ENCODE measurements at places on chromosomes 11 and 22.

DNA sequence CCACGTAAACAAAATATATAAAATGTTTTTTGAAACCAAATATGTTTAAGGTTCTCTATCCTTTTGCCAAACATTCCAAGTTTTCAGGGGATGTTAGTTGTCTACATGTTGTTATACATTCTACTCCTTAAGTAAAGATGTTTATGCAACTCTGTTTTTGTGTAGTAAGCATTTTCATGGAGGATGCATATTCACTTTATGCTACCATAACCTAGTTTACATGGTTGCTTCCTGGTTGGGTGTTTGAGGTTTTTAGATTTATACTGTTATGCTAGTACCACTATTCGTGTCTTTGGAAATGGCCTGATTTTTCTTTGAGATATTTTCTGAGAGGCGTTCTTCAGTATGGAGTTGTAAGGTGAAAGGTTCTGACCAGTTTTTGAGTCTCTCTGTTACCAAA is 131.1 kb upstream of the SORL1-AS1 start:
- DNase-seq = no peak

- no peak for DNase-seq
Measured at GRCh38 chr22:42353883-42354727, 78.1 kb downstream of the NFAM1 start.

DNA sequence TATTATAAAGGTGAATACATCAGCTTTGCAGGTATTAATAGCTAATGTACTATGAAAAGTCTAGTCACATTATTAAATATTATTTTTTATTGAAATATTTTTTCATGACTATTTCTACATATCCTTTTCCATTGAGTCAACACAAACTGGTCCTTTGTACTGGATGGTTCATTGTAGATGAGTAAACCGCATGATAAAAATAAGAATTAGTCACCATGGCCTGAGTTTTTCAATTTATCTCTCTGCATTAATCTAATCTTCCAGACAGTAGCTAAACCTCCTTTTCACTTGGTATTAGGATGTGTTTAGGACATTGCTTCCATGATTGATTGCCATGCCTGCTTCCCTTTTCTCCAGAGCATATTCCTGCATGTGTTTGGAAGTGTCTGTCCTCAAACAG is 439.4 kb upstream of the ARHGAP42 start:
- DNase-seq = no peak

- DNase-seq = no peak
Measured at GRCh38 chr11:69890476-69890875, 71.3 kb upstream of the FGF3 start.

DNA sequence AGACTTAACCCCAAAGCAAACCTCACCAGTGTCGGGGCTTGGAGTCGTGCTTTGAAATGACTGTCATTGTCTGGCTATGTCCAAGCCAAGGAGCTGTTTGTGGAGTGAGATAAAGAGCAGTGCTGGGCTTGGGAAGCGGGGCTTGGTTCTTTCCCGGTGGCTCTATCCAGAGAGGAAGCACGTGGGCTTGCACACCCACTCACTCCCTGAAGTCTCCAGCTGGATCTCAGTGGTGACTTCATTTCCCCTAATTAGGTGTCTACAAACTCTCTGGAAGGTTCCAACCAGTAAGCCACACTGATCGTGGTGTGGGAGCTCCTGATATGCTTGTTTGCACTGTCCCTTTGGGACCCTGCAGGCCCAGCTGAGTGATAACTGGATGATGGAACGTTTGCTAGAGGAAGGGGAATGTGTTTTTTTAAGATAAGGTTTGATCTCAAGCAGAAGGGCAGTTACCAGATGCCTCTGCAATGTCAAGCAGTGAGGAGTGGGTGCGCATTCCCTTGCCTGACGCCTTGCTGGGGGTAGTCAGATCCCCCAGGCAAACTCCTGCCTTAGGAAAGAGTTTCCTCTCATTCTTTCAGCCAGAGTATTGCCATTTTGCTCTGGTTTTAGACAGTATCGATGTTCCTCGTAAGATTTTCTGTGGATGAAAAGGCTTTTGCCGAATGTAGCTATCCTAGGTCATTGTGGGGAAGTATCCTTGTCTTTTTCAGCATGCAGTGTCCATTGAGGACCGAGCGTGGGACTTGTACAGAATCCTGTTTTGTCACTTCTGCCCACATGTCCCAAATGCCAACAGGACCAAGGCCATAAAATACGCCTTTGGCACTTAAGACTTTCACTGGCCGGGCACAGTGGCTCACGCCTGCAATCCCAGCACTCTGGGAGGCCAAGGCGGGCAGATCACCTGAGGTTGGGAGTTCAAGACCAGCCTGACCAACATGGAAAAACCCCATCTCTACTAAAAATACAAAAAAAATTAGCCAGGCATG is 90.9 kb downstream of the MICAL2 start:
- no peak for DNase-seq

GRCh38 chr22:44304354-44304753 is 8.4 kb downstream of the SHISAL1 start:
- no peak for DNase-seq

GRCh38 chr11:105297463-105297862 is 157.9 kb upstream of the CARD18 start:
- DNase-seq = no peak

- no peak for DNase-seq
Measured at GRCh38 chr11:21428796-21429195, 759.4 kb downstream of the NELL1 start.

DNA sequence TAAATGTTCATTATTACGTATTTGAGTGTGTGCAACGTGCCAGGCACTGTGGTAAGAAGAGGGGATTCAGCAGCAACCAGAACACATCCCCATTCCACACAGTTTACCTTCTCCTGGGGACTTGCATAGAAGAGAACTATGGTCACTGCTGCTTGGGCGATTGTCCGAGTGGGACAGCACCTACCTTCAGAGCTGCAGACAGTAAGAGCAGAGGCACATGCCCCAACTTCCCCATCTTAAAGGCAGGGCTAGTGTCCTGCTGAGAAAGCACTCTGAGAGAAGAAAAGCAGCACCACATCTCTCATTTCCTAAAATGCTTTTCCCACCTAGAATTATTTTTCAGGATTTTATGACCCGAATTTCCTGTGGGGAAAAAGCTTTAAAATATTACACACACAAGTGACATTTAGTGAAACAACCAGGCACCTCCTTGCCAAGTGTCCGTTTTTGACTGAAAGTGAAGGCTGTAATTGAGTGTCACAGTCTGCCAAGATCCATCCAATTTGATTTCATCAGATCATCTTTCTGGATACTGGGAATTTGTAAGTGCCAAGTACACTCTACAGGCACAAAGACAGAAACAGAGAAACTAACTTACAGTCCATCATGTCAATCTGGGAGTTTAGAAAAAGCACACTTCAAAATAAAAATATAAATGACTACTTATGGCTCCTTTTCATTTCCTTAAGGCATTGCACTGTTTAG is 24.6 kb downstream of the TRAF6 start:
- DNase-seq = no peak

- no peak for DNase-seq
Measured at GRCh38 chr11:69880826-69881445, 61.7 kb upstream of the FGF3 start.

GRCh38 chr11:120467627-120468026 is 43.9 kb upstream of the GRIK4 start:
- no peak for DNase-seq

- DNase-seq = no peak
Measured at GRCh38 chr11:124643605-124644425, 21.2 kb downstream of the TBRG1 start.

- no peak for DNase-seq
Measured at GRCh38 chr11:120523196-120523595, 11.6 kb downstream of the GRIK4 start.

- no peak for DNase-seq
Measured at GRCh38 chr11:25734591-25735211, 597.2 kb upstream of the ANO3 start.

DNA sequence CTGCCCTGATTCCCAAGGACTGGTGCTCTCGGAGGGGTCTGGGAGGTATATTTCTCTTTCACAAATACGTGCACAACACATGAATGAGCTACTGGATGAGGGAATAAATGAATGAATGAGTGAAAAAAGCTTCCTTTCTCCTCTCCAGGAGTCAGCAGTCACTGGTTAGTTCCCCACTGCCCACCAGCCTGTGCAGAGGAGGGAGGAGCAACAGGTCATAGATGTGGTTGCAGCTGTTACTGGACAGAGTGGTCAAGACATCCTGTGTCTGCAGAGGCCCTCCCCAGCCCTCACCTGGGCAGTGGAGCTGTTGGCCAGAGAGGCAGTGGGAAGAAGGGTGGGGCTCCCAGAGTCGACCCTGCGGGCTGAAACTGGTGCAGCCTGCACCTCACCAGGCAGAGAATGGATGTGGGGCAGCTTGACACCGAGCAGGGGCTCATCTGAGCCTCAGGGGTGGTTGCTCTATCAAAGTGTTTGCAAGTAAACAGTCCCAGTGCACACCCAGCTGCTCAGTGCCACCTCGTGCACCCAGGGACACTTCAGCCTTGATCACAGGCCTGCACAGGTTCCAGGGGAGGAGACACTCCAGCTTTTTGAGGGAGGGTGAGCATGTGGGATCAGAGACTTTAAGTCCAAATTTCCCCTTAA is 1.4 kb upstream of the VPREB1 start:
- DNase-seq = no peak

GRCh38 chr22:27835446-27835845 is 33.9 kb upstream of the MN1 start:
- no peak for DNase-seq

- DNase-seq = no peak
Measured at GRCh38 chr11:134460881-134461280, 48.8 kb upstream of the B3GAT1 start.

- no peak for DNase-seq
Measured at GRCh38 chr11:118899706-118900360, 16.1 kb downstream of the CXCR5 start.

DNA sequence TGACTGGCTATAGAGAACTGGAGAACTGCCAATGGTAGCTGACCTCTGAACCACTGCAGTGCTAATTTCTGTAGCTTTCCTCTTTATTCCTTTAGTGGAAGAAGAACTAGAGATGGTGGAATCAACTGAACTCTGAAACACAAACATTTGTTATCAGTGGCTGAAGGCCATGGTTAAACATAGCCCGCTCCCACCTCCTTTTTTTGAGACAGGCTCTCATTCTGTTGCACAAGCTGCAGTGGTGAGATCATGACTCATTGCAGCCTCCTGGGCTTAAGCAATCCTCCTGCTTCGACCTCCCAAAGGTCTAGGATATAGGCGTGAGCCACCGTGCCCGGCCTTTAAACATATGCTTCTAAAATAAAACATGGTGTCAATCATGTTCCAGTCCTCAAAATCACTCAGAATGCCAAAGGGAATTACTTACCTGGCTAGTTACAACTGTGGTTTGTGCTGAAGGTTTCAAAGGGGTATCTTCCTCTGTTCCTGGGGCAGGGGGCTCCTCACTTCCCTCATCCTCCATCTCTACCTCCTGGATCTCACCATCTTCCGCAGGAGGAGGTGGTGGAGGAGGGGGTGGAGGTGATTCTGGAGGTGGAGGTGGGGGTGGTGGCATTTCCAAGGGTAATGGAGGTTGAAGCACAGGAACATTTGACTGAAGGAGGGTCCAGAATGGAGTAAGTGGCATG is 9.0 kb upstream of the AGBL2 start:
- no peak for DNase-seq

DNA sequence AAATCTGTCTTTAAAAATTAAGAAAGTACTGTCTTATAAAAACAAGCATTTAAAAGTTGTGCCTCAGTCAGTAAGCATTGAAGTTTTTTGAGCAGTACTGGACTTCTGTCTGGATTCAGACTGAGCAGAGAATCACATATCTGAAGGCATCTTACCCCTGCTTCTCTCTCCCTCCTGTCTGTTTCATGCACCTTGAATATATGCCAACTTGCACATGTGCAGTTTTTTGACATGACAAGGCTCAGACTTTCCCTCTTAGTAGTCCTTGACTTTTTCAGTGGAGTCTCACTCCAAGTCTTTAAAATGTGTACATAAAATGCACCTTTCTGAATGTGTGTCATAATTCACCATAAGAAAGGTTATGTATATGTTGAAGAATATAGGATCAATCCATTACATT is 19.8 kb downstream of the SPECC1L start:
- DNase-seq = no peak

GRCh38 chr11:10514709-10515108 is 26.3 kb downstream of the RNF141 start:
- DNase-seq = no peak

GRCh38 chr22:41048791-41049717 is 43.3 kb upstream of the EP300 start:
- no peak for DNase-seq

DNA sequence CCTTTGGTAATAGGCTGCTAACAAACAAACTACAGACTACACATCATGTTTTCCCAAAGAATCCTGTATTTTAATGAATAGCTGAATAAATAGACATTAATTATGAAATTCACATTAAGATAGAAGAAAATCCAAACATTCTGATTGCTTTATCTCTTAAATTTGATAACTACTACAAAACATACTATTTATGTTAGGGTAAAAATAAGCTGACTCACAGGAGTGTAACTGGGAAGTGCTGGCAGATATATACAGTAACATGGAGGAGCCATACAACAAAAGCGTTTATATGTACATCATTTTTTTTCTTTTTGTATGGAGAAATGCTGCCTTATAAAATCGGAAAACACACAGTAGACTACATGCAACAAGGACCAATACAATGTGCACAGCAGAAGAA is 52.6 kb upstream of the MTMR2 start:
- DNase-seq = no peak

GRCh38 chr22:23181721-23182308 is 1.5 kb downstream of the BCR start:
- DNase-seq = peak; percentile 35

- DNase-seq = no peak
Measured at GRCh38 chr11:44944853-44945235, 5.8 kb downstream of the TP53I11 start.

- no peak for DNase-seq
Measured at GRCh38 chr11:33622186-33622585, 78.4 kb downstream of the C11orf91 start.

DNA sequence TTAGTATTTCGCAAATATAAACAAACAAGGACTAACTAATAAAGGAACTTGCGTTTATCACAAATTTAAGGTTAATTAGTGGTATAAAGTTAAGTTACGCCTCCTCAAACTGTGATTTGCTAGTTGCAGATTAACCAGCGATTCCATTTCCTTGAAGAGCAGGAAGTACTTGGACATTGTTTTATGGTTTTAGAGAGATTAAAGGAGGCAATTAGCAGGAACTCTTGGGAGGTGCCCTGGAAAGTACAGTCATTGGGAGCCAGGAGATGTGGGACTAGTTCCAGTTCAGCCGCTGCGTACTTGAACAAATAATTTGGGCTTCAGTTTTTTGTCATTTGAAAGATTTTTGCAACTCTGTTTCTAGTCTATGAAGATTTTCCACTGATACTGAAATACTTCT is 3.3 kb downstream of the FAM118B start:
- DNase-seq = no peak

Data from memory B cell (primary cell).